ENCODE measurements at places on chromosomes 2 and 18. TPM values are rescaled to one million over a fixed set of nuclear protein-coding genes. Genes with fewer than 3 reads are reported as not detected.

GRCh38 chr2:133255360-133255759 is 312.9 kb downstream of the NCKAP5 start:
- H3K27me3 ChIP-seq = no peaks in the 10 kb centered on the region
- H3K4me1 ChIP-seq = no peaks in the 10 kb centered on the region
- no peak overlapping the region for H3K4me3 ChIP-seq
- no peaks in the 10 kb centered on the region for H3K36me3 ChIP-seq

Gene BOLL
- total RNA-seq = not detected

- no peak overlapping the region for H3K4me3 ChIP-seq
- H3K27me3 ChIP-seq = no peaks in the 10 kb centered on the region
- peak; percentile 49 for DNase-seq
- H3K27ac ChIP-seq = no peak overlapping the region
These were observed 31.7 kb downstream of the MTERF4 start for GRCh38 chr2:241070361-241070760.

DNA sequence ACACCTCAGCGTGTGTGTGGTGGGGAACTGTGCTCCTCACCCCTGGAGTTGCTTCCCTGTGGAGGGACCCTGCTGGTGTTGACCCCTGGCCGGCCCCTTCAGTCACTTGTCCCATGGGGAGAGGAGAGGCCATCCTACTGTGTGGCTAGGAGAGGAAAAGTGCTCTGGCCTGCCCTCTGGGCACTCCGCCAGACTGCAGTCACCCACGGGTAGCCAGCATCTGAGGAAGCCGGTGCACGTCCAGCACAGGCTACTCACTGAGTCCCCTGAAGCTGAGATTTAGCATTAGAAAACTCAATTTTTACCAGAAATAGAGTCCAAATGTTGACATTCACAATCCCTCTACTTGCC is 211.5 kb upstream of the RAB6C start:
- H3K4me3 ChIP-seq = no peak overlapping the region
- H3K27ac ChIP-seq = no peak overlapping the region
- H3K27me3 ChIP-seq = no peaks in the 10 kb centered on the region
- no peaks in the 10 kb centered on the region for H3K36me3 ChIP-seq
- no peaks in the 10 kb centered on the region for H3K4me1 ChIP-seq

GRCh38 chr2:157327621-157328500 is 2.2 kb upstream of the ERMN start:
- no peaks in the 10 kb centered on the region for H3K27me3 ChIP-seq
- no peaks in the 10 kb centered on the region for H3K36me3 ChIP-seq
- no peaks in the 10 kb centered on the region for H3K4me1 ChIP-seq
- DNase-seq = no peak
- H3K4me3 ChIP-seq = no peak overlapping the region

GRCh38 chr18:74353169-74353775 is 37.6 kb downstream of the C18orf63 start:
- H3K4me3 ChIP-seq = no peak overlapping the region
- no peaks in the 10 kb centered on the region for H3K36me3 ChIP-seq
- H3K27me3 ChIP-seq = no peaks in the 10 kb centered on the region
- H3K4me1 ChIP-seq = no peaks in the 10 kb centered on the region
- no peak for DNase-seq
- H3K27ac ChIP-seq = no peak overlapping the region

GRCh38 chr18:68972176-68972575 is 174.3 kb downstream of the CCDC102B start:
- H3K4me3 ChIP-seq = no peak overlapping the region
- no peak for DNase-seq
- H3K36me3 ChIP-seq = no peaks in the 10 kb centered on the region
- no peaks in the 10 kb centered on the region for H3K4me1 ChIP-seq
- H3K27me3 ChIP-seq = no peaks in the 10 kb centered on the region

DNA sequence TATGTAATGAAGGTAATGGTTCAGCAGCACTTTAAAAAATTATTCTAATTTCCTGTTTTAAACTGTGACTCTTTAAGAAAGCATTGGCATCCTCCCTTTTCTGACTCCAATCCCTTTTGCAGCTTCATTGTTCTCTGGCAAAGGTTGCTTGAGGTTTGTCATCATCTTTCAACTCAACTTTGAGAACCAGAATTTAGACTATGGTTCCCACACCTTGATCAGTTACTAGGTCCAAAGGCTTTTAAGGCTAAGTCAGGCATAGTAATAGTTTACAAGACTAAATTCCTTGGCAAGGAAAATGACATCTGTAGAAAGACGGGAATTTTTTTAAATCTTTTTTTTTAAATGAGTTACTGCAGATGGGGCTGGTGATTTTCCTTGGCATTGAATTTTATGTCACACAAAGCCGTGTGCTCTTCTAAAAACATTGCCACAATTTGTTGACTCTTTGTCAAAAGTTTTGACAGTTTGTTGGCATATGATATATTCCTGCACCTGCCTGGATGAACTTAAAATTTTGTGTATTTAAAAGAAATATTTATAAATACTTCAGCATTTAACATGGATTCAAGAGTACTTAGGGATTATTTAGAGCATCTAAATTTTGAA is 451.0 kb downstream of the MEIS1 start:
- DNase-seq = no peak
- no peak overlapping the region for H3K4me3 ChIP-seq
- H3K36me3 ChIP-seq = no peaks in the 10 kb centered on the region

Gene SNTG2
- 11.8 TPM for total RNA-seq

Gene CELF4
- total RNA-seq = 2.2 TPM

GRCh38 chr2:96831679-96832078 is 12.1 kb downstream of the ANKRD23 start:
- H3K36me3 ChIP-seq = no peaks in the 10 kb centered on the region
- no peaks in the 10 kb centered on the region for H3K27me3 ChIP-seq
- no peak for DNase-seq

GRCh38 chr18:11002277-11002676 is 147.1 kb downstream of the PIEZO2 start:
- no peak for DNase-seq
- no peaks in the 10 kb centered on the region for H3K27me3 ChIP-seq
- H3K36me3 ChIP-seq = no peaks in the 10 kb centered on the region
- H3K4me1 ChIP-seq = no peaks in the 10 kb centered on the region
- H3K27ac ChIP-seq = no peak overlapping the region

DNA sequence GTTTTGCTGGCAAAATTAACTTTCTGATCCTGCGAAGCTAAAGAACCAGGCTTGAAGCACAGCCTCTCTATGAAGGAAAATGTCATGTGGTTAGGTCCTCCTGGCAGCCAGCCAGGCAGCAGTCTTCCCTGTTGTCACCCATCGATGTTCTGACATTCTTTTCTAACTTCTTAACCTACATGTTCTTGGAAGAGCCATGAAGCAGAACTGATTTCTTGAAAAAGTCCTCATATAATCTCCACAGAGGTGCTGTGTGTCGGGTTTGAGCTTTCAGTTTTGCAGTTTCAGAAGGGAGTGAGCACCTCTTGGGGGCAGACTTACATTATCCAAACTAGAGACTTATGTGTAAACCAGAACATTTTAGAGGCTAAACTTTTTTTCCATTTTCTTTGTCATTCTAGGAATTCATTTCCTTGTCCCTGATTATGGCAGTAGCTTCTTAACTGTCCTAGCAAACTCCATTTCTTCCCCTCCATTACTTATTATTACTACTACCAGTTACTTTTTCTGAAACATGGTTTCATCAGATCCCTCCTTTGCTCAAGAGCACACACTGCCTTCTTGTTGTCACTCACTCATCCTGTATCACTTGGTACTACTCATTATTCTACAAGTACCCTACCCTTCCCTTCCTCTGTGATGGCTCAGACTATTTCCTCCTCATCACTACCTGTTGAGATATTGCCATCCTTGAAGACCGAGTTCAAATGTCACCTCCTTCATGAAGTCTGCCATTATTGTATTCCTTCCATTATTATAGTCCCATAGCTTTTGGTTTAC is 31.1 kb downstream of the DOK1 start:
- no peaks in the 10 kb centered on the region for H3K36me3 ChIP-seq
- no peak overlapping the region for H3K4me3 ChIP-seq
- no peaks in the 10 kb centered on the region for H3K27me3 ChIP-seq
- H3K4me1 ChIP-seq = no peaks in the 10 kb centered on the region
- DNase-seq = no peak
- no peak overlapping the region for H3K27ac ChIP-seq

DNA sequence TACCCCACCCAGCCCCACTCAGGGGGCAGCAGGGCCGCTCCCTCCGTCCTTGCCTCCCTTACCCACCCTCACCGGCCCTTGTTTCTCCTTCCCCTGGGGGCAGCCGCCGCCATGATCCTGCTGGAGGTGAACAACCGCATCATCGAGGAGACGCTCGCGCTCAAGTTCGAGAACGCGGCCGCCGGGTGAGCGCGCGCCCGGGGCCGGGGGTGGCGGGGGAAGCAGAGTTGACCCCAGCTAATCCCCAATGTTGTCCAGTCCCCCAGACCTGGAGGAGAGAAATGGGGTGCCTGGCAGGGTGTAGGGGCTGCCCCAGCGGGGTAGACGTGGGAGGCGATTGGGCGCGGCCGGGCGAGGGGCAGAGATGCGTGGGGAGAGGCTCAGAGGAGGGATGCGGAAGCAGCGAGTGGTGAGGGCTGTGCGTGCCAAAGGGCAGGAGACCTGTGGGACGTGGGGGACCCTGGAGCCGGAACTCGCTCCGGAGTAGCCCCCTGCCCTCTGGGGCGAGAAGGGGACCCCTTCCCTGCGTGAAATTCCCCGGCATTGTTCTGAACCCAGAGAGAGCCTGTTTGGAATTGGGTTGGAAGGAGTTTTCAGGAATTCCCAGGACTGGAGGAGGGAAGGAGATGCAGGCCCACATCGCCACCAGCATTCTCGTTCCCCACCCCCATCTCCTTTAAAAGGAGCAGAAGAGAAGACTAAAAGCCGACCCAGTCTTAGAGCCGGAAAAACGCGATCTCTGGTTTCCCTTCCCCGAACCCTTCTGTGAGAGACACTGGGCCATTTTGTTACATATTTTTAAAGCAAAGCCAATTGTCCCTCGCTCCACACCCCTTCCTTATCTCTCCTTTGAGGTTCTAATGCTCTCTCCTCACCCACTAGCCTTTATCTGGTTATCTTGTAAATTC is 625 bp downstream of the ARPC2 start:
- H3K4me1 ChIP-seq = peaks cover 57% of the 10 kb centered on the region
- H3K27ac ChIP-seq = peak overlapping the region; percentile 92

- H3K4me3 ChIP-seq = no peak overlapping the region
- H3K27ac ChIP-seq = no peak overlapping the region
- H3K4me1 ChIP-seq = no peaks in the 10 kb centered on the region
- DNase-seq = no peak
- no peaks in the 10 kb centered on the region for H3K27me3 ChIP-seq
These were observed 178.3 kb upstream of the LRATD1 start for GRCh38 chr2:14454202-14454601.

DNA sequence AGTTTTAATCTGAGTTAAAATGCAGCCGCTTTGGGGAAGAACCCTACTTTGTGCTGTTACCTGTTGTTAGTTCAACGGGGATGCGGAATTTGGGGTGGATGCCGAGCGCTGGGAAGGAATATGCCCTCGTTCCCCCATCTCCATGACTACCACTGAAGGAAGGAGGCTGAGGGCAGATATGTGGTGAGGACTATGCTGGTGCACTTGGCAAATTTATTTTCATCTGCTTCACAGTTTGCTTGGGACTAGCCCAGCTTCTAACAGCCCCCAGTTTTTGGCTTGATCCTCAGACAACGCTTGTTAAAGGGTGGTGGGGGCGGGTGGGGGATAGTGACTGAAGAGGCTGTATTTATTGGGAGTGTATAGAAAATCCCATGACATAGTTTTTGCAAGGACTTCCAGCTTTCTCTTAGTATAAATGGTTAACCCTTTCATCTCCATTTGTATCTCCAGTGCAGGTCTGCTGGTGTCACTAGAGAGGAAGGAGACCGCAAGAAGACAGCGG is 100.8 kb downstream of the COLEC12 start:
- no peak overlapping the region for H3K27ac ChIP-seq
- H3K27me3 ChIP-seq = no peaks in the 10 kb centered on the region
- no peaks in the 10 kb centered on the region for H3K36me3 ChIP-seq
- H3K4me1 ChIP-seq = peaks cover 36% of the 10 kb centered on the region

Gene SNORC
- total RNA-seq = not detected

Gene SNRPD1
- 4.4 TPM for total RNA-seq

GRCh38 chr18:38693104-38693503 is 1127.5 kb upstream of the CELF4 start:
- H3K27me3 ChIP-seq = no peaks in the 10 kb centered on the region
- no peaks in the 10 kb centered on the region for H3K36me3 ChIP-seq
- no peaks in the 10 kb centered on the region for H3K4me1 ChIP-seq
- no peak overlapping the region for H3K27ac ChIP-seq

Gene ASXL3
- 5.9 TPM for total RNA-seq

Gene WDFY1
- total RNA-seq = 44.2 TPM

GRCh38 chr2:148660999-148661398 is 16.4 kb downstream of the EPC2 start:
- DNase-seq = no peak
- H3K4me3 ChIP-seq = no peak overlapping the region
- H3K4me1 ChIP-seq = peaks cover 48% of the 10 kb centered on the region
- no peak overlapping the region for H3K27ac ChIP-seq
- H3K36me3 ChIP-seq = no peaks in the 10 kb centered on the region
- no peaks in the 10 kb centered on the region for H3K27me3 ChIP-seq

Gene KIAA2012
- not detected for total RNA-seq

Gene PPP1R1C
- not detected for total RNA-seq

Gene RFTN2
- 10.8 TPM for total RNA-seq

DNA sequence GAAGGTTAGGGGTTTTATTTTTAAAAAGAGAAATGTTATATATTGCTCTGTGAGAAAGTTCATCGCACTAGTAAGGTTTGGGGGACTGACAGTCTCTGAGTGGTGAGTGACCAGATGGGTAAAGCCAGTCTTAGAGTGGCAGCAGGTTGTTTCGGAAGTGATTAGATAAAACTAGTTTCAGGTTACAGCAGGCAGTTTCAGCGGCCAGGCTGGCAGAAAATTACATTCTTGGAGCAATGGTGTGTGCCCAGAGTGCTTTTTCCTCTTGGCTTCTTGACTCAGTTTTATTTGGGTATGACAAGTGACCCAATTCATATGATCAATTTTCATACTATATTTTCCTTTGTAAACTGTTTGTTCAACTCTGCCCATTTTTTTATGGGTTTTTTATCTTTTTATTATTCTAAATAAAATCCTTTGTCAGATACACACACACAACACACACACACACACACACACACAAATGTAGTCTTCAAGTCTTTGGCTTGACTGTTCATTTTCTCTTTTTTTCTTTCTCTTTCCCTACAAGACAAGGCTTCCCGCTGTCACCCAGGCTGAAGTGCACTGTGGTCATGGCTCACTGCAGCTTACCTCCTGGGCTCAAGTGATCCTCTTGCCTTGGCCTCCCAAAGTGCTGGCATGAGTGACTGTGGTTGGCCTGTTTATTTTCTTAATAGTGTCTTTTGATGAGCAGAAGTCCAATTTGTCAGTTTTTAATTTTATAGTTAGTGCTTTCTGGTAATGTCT is 30.9 kb downstream of the RALBP1 start:
- peaks cover 27% of the 10 kb centered on the region for H3K4me1 ChIP-seq
- no peak overlapping the region for H3K27ac ChIP-seq
- H3K27me3 ChIP-seq = no peaks in the 10 kb centered on the region
- no peak for DNase-seq

Measured in vagina (tissue), 2 donors.